NCI-H345 (cell line): ENCODE measurements at places on chromosomes 2 and 18.

DNA sequence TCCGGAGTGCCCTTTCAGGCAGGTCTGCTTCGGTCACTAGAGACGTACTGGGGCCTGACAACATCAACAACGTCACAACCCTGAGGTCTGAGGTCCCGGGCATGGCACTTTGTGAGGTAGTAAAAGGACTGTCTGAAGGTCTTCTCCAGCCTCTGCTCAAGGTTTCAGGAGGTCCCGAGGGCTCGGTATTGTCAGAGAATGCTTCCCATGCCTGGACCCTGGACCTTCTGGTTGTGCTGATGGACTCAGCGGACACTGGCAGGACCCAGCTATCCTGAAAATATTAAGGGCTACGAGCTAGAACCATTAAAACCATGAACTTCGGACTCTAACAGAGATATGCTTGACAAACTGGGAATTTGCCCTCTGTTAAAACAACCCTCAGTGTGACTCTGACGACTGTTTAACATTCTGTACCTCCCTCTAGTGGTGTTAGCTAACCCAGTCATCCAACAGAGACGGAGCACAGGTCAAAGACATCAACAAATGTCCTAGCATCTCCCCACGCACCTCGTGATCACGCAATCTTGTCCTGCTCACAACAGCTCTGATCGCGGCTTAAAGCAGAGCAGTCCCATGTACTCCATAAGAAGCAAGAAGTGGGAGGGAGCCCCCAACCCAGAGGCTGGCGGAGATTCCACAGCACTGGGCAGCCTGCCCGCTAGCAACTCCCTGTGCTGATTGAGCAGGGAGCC is 96.5 kb downstream of the CCDC93 start:
- DNase-seq = no peak

DNA sequence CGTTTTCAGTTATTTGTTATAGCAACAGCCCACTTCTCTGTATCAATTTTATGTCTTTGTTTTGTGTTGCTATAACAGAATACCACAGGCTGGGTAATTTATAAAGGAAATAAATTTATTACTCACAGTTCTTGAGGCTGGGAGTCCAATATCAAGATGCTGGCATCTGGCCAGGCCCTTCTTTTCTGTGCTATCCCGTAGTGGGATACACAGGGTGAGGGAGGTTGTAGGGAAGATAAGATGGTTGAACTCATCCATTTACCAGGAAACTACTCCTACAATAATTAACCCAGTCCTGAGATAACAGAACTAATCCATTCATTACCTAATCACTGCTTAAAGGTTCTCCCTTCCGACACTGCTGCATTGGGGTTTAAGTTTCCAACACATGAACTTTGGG is 220.7 kb downstream of the TPGS2 start:
- DNase-seq = no peak

GRCh38 chr2:127778447-127778846 is 32.5 kb downstream of the WDR33 start:
- DNase-seq = no peak

- DNase-seq = no peak
These were observed 274.6 kb downstream of the CDH20 start for GRCh38 chr18:61607867-61608266.

DNA sequence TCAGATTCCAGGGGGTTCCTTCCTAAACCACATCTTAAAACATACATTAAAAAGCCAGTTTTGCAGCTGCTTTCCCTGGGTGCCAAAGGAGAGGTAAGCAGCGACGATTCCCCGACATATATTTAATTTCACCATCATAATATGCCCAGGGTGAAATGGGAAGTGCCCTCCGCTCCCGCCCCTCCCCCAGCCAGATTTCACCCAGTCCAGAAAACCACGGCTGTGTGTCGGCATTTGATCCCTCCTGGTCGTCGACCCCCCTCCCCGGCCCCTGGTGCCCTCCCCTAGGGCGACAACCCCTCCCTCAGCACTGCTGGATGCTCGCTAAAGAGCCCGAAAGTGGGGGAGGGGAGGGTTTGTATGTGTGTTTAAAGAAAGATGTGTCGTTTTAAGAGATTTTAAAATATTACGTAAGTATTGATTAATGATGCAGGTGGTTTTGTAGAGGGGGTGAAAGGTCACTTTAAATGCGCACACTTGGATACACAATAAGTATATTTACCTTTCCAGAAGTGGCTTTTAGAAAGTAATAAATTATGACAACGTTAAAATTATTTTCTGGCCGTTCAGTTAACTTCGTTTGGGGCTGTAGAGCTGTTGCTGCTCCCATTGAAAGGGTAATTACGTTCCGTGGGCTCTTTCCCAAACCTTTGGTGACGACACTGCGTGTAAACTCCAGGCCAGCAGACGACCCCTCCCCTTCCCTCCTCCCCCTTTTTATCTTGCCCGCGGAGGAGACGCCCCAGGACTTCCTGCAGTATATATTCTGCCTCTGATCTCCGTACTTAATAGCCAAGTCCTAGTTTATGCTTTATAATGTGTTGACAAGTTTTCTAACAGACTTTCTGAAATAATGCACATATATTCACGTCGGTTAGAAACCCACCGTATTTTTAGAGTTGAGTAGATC is 3.4 kb upstream of the BCL11A start:
- DNase-seq = peak; percentile 27

- DNase-seq = peak; percentile 45
These were observed 39.3 kb downstream of the AP1S3 start for GRCh38 chr2:223797811-223798721.

- no peak for DNase-seq
These were observed 106.4 kb downstream of the LOXHD1 start for GRCh38 chr18:46550609-46551008.

DNA sequence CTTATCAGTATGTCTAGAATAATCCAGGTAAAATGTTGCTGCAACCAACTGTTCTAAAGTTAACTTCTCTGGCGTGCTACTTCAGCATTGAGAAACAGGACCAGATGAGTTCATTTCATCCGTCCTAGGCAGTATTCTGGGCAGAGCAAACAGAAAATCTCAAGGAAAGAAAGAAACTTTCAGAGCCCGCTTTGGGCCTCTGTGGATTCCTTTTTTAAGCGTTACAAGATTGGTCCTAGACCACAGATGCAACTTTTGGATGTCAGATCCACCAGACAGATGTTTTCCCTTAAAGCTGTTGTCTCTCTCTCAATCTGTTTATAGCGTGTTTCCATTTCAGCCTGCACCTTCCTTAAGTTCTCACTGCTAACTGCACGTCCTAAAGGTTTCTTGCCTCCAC is 75.0 kb downstream of the BCL2 start:
- DNase-seq = no peak

DNA sequence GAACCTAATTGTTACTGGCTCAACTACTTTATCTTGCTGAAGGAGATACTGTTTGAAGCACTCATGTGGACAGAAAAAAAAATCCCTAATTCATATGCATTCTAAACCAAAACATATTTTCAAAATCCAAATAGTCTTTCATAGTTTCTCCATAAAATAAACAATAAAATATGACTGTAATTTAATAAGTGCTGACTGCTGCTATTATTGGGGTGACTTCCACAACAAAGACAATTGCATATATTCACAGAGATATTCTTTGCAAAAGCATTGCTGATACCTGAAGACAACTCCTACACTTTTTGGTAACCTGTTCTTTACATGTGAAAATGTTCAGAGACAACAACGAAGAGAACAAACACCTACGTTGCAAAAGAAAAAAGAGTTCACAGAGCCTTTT is 73.1 kb upstream of the RPE start:
- no peak for DNase-seq

DNA sequence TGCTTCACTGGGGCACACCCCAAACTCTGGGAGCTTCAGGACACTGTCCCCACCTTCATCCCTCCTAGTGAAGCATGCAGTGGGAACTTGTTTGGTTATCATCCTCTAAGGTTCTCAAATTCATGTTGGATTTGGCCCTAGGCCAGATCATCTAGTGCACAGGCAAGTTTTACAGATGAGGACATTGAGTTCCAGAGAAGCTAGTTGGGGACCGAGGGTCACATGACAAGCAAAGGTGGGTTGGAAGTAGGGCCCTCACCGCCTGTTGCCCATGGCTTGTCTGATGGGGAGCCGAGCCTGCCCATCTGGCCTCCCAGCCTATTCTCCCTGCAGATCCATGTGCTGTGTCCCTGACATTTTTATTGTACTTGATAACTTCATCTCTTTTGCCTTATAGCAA is 2.8 kb downstream of the PRKCE start:
- DNase-seq = peak; percentile 49

DNA sequence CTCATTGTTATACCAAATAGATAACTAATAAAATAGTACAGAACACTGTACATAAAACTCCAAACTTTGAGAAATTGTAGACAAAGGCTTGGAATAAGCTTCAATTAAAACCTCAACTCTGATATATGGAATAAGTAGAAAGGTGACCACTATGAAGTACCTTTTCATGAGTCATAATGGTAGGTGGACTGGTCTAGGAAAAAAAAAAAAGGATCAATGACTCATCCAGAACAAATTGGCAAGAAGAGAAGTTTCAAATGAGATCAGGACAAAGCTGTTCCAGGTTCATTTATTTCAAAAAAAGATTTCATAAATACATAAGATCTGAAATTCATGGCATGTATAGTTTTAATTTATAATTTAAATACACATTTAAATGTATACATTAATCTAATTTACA is 769.7 kb downstream of the SUCLG1 start:
- no peak for DNase-seq

DNA sequence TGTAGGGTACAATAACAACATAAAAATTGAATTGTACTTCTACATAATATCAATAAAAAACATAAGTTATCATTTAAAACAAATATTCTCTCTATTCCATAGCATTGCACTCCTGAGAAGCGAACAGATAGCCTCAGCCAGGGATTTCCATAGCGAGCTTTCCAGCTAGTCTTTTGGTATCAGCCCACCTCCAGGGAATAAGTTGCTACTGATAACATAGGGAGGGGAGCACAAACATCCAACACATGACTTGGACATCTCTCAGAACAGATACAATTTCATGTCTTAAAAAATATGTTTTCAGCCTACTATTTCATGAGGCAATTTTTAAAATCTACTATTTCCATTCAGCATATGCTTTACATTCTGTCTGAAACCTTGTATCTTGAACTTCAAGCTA is 804.4 kb upstream of the RAB6C start:
- DNase-seq = no peak

- no peak for DNase-seq
These were observed 40.5 kb downstream of the ANO7 start for GRCh38 chr2:241228860-241229516.

GRCh38 chr2:96353606-96354101 is 18.1 kb downstream of the NCAPH start:
- DNase-seq = no peak

GRCh38 chr18:45805551-45805950 is 19.9 kb upstream of the SIGLEC15 start:
- no peak for DNase-seq

DNA sequence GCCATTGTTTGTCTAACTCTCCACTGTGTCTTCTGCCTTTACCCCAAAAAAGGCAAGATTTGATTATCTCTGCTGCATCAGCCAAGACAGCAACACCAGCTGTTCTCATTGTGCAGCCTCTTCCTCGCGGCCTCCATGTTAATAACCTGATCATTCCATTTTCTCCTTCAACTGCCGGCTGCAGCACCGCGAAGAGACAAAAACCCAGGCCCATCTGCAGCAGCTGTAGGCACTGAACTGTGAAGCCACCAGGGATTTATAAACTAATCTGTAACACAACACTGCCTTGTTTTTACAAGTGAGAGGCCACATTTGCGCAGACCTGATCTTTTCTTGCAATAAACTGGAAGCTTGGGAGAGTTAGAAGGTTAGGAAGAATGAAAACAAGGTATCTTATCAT is 147.8 kb downstream of the SATB2 start:
- peak; percentile 93 for DNase-seq

DNA sequence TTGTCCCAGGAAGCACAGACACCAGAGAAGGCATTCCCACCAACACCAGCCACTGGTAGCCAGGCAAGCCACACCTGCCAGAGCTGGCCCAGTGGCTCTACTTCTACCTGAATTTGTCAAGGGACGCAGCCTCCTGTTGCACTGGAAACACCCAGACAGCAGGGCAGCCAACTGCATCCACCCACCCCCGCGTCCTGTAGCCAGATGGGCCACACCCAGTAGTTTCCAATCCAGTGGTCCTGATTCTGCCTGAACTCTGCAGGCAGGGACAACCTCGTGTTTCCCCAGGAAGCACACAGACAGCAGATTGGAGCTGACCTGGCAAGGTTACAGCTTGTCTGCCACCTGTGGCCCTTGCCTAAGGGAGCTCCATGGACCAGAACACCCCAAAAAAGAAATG is 18.2 kb downstream of the PFN4 start:
- DNase-seq = no peak

GRCh38 chr2:214542866-214543265 is 132.0 kb downstream of the VWC2L start:
- DNase-seq = no peak

DNA sequence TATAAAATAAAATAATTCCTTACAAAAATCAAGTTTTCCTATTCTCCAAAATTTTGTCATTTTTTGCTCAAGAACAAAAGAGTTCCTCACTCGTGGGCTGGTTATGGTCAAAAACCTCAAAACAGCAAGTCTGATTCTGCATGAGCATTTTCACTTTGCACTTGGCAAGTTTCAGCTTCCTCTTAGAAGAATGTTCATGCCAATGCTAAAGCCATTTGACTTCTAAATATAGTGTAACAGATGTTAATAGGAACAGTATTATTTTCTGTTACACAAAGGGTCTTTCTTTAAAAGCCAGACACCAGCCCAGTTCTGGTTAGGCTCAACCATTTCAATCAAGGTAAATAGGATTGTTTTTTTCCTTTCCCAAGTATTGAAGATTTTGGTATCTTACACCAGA is 261.3 kb upstream of the CCDC68 start:
- DNase-seq = no peak

- DNase-seq = peak; percentile 14
These were observed 43.9 kb downstream of the TOGARAM2 start for GRCh38 chr2:29024882-29025430.

DNA sequence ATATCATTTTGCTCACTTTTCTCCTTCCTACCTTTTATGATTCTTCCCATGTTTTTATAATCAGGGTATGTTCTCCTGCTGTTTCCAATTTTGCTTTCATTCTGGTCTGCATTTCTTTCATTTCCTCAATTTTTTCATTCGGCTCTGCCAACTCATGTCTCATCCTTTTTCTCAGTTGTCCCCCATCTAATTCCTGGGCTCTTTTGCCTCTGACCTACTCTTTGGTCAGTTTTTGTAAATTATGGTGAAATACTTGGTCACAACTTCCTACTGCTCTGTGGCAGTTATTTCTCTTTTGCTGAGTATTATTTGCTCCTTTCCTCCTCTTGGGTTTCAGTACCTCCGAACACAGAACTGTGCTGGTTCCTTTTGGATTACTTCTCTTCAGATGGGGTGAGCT is 27.5 kb downstream of the MYO7B start:
- DNase-seq = no peak

GRCh38 chr2:241505781-241506201 is 2.6 kb downstream of the STK25 start:
- DNase-seq = no peak

GRCh38 chr2:205580212-205580987 is 101.9 kb upstream of the NRP2 start:
- DNase-seq = no peak

GRCh38 chr2:98134172-98135005 is 47.4 kb downstream of the VWA3B start:
- DNase-seq = no peak
